Endothelial cell (in vitro differentiated cells): ENCODE measurements at places on chromosomes 6 and 20. TPM values are rescaled to one million over a fixed set of nuclear protein-coding genes. Genes with fewer than 3 reads are reported as not detected.

CTCFL gene
- 0.21 TPM for total RNA-seq

DNA sequence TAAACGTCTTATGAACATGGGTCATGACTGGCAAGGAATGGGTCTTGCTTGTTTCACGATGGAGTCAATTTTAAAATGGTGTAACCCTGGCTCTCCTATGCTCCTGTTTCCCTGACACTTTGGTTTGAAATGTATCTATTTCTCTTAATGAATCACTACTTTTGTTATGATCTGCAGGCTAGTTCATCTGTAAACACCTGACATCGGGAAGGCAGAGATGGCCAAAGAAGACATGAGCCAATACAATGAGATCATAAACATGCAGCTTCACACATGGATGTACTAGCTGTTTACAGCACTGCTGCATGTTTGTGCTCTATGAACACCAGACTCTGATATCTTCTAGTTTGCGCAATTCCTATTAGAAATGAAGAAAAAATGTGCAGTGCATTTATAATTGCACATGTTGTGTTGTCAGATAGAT lies 11.0 kb upstream of the RAD21L1 start:
- DNase-seq = no peak

- no peak for DNase-seq
These were observed 98.0 kb downstream of the KIF16B start for GRCh38 chr20:16475225-16475624.

- no peak for DNase-seq
These were observed 46.0 kb downstream of the PTK7 start for GRCh38 chr6:43122146-43122545.

- DNase-seq = peak; percentile 73
These were observed 614 bp upstream of the TMEM242 start for GRCh38 chr6:157323966-157324300.

SLCO4A1 gene
- total RNA-seq = 1.4 TPM

- no peak for DNase-seq
These were observed 74.5 kb downstream of the ALDH8A1 start for GRCh38 chr6:134875367-134875766.

XKR7 gene
- total RNA-seq = 0.23 TPM

UST gene
- 23.2 TPM for total RNA-seq

DNA sequence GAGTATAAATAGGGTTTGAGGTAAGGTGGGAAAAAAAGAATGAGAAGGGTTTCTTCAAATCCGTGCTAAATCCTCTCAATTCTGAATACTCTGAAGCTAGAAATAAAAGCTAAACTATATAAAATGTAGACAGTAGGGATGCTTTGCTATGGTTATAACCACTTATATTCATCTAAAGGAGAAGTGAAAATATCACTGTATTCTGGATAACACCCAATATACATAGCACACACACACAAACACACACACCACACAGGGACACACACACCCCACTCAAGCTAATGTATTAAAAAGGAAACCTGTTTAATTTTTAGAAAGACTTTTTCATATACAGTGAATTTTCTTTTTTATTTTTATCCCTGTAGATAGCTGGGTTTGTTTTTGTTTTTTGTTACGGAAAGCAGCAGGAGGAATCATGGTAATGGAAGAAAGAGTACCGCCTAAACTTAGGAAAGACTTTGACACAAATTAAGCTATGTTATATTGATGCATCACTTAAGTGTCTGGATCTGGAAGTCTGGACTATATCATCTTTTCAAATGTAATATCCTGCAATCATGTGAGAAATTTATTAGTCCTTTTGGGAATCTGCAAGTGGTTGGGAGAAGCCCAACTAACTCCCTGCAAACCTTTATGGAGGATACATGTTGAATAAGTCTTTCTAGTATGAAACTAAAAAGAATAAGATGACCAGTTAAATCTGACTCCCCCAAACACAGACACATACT lies 68.4 kb upstream of the FABP7 start:
- DNase-seq = no peak

DNA sequence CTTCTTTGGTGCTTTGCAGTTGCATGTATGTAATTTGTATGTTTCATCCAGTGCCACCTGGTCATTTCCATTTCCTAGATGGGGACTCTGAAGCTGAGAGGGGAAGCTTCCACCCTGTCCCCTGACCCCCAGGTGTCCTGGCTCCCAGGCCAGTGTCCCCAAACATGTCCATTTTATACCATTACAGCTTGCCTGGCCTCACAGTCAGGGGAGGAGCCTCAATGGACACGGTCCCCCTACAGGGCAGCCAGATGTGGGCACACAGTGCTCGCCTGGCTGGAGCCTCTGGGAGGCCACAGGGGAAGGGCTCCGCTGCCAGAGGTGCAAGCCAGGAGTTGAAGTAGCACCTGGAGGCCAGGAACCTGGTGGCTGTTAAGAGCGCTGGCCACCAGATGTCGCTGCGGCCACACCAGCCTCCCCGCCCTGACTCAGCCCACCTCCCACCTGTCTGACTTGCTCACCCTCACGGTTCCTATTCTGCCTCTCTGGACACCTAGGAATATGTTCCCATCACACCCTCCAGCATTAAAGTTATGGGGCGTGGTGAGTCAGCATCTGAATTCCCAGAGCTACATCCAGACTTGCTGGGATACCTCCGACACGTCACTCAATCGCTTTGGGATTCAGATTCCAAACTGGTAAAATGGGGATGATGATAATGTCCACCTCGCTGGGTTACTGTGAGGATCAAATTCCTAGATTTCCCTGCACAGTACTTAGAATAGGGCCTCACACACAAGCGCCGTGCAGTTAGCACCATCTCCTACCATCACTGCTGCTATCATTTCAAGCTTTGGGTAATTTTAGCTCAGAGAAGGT lies 107.4 kb downstream of the SULF2 start:
- DNase-seq = peak; percentile 74

GRCh38 chr6:112481211-112481610 lies 134.1 kb downstream of the RFPL4B start:
- DNase-seq = no peak

GRCh38 chr20:58837717-58838116 lies 13.0 kb downstream of the GNAS-AS1 start:
- DNase-seq = no peak

DNA sequence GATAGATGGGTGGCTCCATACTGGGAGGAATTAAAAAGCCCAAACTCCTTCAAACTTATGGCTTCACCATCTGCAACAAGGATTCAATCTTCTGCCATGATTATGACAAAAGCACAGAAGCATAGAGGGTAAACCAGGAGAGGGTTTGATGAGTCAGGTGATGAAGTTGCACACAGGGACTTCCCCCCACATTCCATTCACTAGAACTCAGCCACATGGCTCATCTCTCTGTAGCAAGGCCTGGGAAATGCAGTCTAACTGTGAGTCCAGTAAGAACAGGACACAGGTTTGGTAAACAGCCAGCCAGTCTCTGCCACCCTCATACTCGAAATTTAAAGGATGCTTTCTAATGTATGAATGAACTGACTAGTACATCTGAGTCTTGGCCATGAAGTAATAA lies 142.9 kb downstream of the HIVEP2 start:
- no peak for DNase-seq

DNA sequence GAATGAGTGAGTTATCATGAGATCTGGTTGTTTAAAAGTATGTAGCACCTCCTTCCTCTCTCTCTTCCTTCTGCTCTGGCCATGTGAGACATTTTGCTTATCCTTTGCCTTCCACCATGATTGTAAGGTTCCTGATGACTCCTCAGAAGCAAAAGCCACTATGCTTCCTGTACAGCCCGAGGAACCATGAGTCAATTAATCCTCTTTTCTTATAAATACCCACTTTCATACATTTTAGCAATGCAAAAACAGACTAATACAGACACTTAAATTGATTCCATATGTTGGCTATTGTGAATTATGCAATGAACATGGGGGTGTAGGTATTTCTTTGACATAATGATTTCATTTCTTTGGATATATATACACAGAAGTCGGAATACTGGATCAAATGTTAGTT lies 792.8 kb upstream of the EYS start:
- DNase-seq = no peak

GRCh38 chr20:62466072-62466760 lies 9.6 kb downstream of the GATA5 start:
- no peak for DNase-seq

- DNase-seq = no peak
These were observed 381.1 kb downstream of the TFAP2B start for GRCh38 chr6:51199733-51200260.

DNA sequence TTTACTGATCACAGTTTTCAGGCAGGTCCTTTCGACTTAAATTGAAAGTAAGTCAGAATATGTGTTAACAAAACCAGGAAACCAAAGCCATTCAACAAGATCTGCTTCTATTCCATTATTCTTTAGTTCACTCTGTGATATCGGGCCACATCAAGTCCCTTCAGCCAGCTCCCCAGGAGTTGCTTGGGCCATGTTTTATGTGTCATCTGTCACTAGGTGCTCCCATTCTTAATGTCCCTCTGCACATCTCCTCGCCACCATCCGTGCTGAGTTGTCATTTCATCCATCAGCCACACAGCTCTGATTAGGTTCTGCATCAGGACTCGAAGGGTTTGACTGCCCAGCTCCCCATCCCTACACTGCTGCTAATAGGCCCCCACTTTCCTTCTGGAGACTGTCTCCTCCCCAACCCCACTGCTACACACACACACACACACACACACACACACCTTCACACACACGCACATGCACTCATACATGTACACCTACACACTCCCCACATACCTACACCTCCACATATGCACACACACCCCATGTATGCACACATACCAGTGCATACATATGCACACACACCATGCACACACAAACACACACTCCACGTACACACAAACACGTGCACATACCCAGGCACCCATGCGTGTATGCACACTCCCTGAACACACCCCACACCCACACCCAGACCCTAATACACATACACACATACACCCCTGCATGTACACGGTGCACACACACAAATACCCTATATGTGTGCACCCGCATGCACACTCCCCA lies 143.3 kb upstream of the GMDS start:
- DNase-seq = no peak

CYP21A2 gene
- 0.44 TPM for total RNA-seq

GRCh38 chr6:139149383-139149782 lies 14.5 kb downstream of the HECA start:
- no peak for DNase-seq

GRCh38 chr6:166598441-166599138 lies 12.1 kb upstream of the RAMACL start:
- peak; percentile 42 for DNase-seq

GJA1 gene
- total RNA-seq = 363 TPM
